ENCODE measurements at places on chromosomes 5 and 9. TPM values are rescaled to one million over a fixed set of nuclear protein-coding genes. Genes with fewer than 3 reads are reported as not detected.

The ZNF608 gene
- 2.8 TPM for total RNA-seq

- DNase-seq = peak; percentile 97
Measured at GRCh38 chr9:93223260-93224180, 39.6 kb downstream of the WNK2 start.

DNA sequence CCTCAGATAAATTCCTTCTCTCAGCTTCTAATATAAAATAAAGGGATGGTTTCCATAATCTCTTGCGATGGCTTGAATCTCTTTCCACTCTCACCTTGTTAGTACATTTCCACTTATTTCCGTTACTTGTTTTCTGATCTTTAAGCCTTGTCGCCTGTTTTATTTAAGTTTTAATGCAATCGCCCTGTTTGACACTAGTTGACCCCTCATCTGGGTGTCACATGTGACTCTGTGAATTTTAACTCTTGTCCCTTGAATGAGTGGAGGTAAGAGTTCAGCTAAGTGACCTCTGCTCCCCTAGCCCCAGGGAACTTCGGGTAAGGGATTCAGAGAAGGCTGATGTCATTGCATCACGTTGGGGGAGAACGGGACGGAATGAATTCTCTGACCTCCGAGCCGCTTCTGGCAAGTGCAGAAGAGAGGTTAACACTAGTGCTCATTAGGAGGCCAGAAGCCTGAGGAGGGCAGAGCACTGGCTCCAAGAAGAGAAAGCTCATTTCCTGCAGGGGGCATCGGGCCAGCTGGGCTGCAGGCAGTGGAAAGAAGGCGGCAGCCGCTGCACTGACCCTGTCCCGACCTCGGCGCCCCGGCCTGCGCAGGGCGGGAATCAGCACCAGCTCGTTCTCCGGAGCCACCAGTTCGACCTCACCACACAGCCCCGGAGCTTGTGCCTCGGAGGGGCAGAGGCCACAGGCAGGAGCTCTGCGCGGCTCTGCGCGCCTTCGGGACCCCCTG, 569 bp downstream of the HINT2 start:
- peak; percentile 48 for DNase-seq

The GKAP1 gene
- total RNA-seq = 4.8 TPM

DNA sequence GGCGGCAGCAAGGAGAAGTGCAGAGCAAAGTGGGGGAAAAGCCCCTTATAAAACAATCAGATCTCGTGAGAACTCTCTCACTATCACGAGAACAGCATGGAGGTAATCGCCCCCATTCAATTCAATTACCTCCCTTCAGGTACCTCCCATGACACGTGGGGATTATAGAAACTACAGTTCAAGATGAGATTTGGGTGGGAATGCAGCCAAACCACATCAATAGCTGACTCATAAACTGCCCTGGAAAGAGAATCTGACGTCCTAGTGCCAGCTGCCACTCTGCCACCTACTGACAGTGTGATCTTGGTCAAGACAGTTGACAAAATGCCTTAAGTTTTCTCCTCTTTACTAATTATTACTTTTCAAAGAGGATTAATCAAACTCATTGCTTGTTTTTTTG, 128.3 kb downstream of the GPBP1 start:
- peak; percentile 30 for DNase-seq

- DNase-seq = peak; percentile 41
Measured at GRCh38 chr5:124111886-124112285, 599.9 kb downstream of the CSNK1G3 start.

The PCDHB10 gene
- total RNA-seq = not detected

- DNase-seq = no peak
Measured at GRCh38 chr5:160685695-160686094, 166.3 kb downstream of the ATP10B start.

DNA sequence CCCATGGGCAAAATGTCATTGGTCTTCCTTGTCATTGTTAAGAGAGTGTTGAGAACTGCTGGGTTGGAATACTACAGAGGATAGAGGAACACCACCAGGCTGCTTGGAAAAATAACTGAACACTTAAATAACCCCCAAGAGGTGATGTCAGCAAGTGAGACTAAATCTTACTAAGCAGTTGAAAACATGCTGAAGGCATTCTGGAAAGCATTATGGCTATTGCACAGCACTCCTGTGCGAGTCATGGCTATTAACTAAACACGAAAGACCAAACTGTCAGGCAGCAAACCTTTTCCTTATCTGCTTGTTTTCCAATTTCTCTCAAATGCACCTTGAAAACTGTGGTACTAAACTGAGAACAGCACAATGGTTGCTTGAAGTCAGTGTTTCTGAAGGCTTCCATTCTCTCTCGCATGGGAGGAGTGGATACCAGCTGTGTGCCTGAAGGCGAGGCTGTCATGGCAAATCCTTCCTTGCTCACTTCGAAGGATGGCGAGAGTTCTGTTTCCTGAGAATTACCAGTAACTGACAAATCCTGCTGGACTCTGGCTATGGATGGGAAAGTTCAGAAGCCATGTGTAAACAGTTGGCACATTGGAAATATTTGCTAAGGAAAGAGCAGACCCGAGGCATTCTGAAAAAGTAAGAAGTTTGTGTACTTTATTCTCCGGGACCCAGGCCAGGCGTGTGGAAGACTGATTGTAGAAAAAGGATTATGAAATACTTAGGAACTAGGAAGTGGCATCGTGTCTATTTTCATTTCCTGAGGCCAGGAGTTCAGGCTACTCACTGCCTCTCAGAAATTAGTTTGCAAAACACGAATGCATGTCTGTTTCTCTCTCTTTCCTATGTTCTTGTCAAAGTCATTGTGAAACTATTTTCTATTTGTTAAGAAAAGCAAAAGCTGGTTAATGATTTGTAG, 182.1 kb downstream of the DMRT2 start:
- no peak for DNase-seq

The CSF1R gene
- total RNA-seq = 0.72 TPM

DNA sequence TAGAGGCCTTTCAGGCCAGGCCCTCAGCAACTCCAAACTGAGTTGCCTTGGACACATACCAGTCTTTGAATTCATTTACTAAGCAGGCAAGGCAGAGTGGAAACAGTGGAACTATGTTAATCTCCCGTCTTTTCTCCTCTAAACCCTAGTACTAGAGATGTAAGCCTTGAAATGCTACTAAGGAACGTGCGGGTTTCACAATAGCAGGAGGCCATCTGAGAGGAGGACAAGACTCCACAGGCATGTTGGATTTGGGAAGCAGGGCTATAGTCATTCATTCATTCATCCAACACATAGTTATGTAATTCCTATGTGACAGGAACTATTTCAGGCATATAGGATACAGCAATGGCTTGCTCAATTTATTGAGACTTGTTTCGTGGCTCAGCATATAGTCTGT, 3.3 kb upstream of the OCLN start:
- no peak for DNase-seq

DNA sequence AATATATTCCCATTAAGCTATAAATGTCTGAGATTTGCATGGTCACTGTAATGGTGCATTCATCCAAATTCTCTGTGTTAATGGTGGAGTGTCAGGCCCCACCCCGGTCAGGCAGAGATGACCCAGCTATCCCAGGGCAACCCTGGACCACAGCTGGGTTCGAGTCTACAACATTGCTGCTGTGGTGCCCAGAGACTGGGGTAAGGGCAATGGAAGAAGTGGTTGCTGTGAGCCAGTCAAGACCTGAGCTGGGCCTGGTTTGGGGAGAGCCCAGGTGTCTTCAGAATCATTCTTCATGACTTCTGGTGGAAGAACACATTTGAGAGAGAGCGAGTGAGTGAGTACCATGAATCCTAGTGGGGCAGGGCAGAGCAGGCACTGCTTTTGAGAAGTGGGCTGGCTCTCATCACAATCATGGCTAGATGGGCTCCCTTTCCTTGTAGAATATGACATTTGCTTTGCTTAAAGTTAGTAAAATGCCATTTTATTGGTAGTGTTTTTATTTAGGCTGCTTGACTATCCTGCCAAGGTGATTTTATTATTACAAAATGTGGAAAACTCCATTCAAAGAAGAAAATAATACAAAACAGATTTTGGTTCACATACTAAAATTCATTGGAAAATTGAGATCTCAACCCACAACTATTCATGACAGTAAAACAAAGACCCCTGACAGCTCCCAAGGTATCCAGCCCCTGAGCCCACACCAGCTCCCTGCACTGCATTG, 125.8 kb upstream of the SLC25A48 start:
- no peak for DNase-seq

The EGFLAM gene
- total RNA-seq = not detected

DNA sequence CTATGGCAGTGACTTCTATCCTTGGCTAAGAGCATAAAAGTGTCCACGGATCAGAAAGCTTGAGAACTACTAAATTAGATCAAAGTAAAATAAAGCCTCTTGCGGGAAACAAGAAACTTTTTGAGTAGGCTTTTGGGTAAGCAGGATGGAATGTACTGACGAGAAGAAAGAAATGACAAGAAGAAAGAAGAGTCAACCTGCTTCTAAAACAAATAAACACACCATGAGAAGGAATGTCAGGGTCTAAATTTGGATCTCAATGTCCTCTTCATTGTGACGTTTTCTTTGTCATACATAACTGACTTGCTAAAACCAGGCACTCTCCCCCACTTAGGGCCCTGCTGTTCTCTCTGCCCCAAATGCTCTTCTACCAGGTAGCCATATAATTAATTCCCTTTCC, 290.1 kb upstream of the PTGER4 start:
- DNase-seq = no peak

The PCDHGB7 gene
- total RNA-seq = 0.17 TPM

The IRX2 gene
- total RNA-seq = not detected

The GARNL3 gene
- 18.1 TPM for total RNA-seq

The CDH12 gene
- total RNA-seq = not detected

The FCN2 gene
- not detected for total RNA-seq

DNA sequence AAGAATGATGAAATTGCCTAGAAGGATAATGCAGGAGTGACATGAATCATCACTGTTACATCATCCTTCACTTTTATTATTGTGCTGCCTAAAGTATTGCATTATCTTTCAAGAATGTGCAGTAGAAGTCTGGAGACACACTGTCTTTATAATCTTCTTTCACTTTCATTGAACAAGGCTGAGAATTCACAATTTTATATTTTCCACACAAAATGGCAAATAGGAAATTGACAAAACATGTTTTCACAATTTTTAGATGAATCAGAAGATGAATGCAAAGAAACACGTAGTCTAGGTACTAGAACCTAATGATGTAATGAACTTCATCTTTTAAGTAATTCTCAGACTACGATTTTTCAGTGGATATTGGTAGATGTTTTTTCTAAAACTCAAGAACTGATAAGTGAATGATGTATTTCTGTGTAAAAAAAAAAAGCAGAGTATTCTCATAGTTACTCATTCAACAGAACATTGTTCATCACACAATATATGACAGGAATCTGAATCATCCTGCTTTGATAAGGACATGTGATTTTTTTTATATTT, 131.5 kb upstream of the GRHPR start:
- no peak for DNase-seq

- peak; percentile 80 for DNase-seq
Measured at GRCh38 chr5:168362097-168362885, 70.8 kb downstream of the WWC1 start.

The PRLR gene
- not detected for total RNA-seq

The ARHGEF39 gene
- total RNA-seq = 15.6 TPM

All from PC-9 (cell line).